ENCODE measurements at places on chromosomes 1 and 21.

GRCh38 chr1:35675773-35676172, 34.4 kb upstream of the PSMB2 start:
- no peak for DNase-seq

- no peak for DNase-seq
Observed at GRCh38 chr1:103101399-103101798, 6.9 kb downstream of the COL11A1 start.

DNA sequence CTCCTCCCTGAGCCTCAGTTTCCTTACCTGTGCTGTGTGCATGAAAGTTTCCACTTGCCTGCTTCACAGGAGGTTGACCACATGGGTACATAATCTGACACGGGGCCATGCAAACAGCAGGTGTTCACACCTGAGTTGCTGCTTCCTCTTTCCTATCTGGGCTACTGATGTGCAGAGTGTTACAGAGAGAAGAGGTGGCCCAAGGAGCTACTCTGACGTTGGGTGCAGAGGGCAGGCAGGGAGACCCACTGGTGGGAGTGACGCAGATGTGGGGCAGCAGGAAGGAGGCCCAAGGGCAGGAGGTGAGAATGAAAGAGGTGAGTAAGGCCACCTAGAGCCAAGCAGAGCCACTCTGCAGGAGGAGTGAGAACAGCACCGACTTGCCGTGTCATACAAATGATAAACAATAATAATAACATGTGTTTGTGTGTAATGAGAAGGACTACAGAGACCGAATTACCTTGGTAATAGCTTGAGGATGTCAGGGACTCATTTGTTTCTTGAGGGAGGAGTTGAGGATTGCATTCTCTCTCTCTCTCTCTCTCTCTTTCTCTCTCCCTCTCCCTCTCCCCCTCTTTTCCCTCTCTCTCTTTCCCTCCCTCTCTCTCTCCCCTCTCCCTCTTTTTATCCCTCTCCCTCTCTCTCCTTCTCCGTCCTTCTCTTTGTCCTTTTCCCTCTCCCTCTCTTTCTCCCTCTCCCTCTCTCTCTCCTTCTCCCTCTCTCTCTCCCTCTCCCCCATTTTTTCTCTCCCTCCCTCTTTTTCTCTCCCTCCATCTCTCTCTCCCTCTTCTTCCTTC, 87.4 kb upstream of the IGSF21 start:
- no peak for DNase-seq

DNA sequence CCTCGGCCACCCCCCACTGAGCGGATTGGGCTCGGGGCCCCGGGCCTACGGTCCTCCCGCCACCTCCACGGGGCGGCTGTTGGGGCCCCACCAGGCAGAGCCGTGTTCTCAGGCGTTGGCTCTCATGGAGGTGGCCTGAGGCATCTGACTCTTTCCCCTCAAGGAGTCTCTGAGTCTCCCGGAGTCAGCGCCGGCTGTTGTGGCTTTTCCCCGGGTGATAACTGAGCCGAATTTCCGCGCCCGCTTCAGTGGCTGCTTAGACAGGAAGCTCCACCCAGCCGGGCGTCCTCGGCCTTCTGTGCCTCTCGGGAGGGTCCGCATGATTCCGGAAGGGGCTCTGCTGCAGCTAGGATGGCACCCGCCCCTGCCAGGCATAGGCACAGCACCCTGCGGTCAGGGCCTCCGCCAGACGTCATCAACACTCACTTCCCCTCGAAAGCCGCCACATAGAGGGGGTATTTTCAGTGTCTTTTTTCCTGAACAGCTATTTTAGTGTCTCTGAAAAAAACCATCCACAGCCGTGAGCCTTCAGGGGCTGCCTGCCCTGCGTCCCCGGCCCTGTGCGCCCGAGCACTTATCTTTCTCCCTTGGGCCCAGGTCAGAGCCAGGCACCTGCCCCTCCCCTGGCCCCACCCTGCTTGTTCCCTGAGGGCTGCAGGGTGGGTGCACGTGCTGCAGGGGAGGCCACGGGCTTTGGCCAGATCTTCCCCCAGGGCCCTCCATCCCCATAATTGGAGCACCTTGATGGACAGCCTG, 72.9 kb downstream of the SKI start:
- DNase-seq: peak; percentile 82

GRCh38 chr1:232450615-232451014, 179.3 kb downstream of the SIPA1L2 start:
- DNase-seq: peak; percentile 16

GRCh38 chr1:102071451-102071850, 74.7 kb upstream of the OLFM3 start:
- no peak for DNase-seq

- DNase-seq: no peak
Observed at GRCh38 chr1:203217668-203218067, 11.8 kb downstream of the CHIT1 start.

DNA sequence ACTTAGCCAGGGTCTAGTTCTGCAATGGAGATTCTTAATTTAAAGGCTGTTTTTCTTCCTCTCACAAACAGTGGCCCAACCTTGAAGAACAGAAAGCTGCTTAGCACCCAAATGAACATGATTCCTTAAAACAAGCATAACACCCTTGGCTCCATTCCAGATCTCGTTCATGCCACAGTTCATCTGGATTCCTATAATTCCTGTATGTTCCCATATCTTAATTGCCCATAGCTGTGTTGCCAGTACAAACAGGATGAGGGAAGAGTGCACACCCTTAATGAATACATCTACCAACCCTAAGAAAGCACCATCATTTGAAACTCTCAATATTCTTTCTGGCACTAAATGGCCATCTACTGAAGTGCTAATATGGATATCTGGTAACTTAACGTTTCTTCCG, 45.5 kb downstream of the TGFB2 start:
- DNase-seq: peak; percentile 79

DNA sequence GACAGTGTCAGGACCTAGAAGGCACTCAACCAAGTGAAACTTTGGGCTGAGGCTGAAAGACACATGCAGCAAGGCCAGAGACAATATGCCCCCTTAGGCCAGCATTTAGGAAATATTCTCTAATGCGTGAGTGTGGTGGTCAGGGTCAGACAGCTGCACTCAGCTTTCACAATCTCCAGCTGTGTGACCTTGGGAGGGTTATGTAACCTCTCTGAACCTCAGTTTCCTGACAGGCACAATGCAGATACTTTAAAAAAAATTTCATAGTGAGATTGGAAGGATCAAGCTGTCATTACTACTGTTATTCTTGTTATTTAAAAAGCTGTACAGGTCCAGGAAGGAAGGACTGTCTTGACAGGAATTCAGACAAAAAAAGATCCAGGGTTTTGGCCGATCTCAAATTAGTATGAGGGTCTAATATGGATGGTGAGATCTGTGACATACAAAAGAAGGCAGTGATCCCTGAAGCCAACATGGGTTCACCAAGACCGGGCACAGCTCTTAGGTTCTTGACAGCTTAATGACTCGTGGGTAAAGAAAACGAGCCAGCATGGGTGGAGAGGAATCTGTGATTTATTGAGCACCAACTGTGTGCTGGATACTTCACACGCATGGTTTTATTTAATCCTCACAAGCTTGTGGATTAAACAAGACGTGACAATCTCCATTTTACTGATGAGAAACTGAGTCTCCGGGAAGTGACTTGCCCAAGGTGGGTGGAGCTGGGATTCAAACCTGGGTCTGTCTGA, 54.6 kb upstream of the POU3F1 start:
- DNase-seq: no peak

DNA sequence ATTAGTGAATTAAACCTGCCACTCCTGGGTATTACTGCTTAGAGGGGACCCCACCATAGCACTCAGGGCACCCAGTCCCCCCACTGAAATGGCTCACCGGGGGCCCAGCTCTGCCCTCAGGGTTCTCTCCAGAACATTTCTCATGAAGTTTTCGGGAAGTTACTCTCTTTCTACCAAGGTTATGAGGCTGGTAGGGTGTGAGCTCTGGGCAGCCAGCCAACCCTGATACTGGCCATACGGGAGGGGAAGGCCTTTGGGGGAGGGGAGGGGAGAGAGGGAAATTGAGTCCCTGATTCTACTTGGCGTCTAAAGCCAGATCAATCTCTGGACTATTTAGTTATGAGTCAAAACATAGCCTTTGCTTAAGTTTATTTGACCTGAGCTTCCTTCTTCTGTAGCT, 12.9 kb upstream of the PDE9A start:
- DNase-seq: no peak

- no peak for DNase-seq
Observed at GRCh38 chr1:63861052-63861691, 87.4 kb downstream of the ROR1 start.

DNA sequence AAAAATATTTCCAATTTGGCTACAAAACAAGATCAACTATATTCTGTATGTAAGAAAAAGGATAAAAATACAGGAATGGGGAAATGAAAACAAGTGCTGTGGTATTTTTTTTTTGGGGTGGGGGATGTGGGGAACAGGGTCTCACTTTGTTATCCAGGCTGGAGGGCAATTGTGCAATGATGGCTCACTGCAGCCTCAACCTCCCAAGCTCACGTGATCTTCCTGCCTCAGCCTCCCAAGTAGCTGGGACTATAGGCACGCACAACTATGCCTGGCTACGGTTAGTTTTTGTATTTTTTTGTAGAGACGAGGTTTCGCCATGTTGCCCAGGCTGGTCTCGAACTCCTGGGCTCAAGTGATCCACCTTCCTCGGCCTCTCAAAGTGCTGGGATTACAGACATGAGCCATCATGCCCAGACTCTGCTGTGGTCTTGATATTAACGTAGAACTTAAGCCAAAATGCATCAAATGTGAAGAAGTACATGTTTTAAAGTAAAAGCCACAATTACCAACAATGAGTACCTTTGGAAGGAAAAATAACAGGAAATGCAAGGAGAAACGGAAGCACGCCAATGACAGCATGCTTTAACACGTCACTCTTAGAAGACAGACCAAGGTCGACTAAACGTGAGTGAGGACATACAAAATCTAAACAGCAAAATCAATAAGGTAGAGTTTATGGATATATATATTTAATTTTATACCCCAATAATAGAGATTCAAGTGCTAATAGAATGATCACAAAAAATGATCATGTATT, 8.8 kb upstream of the ABCB10 start:
- DNase-seq: no peak

DNA sequence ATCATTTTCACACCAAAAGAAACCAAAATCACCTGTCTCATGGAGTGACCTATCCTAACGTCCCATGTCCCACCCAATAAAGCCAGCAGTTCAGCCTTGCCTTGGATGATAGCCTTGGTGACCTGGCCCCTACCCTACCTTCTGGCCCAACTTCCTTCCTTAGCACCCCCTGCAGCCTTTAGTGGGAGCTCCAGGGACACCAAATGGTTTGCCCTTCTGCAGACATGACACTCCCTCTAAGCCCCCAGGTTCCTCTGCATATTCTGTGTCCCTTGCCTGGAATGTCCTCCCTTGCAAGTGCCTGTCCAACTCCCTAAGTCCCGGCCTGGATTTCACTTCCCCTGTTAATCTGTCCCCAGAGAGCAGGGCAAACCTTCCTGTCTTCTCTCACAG, 2.2 kb downstream of the SLFNL1 start:
- DNase-seq: no peak

GRCh38 chr1:178940068-178940765, 69.3 kb upstream of the ANGPTL1 start:
- peak; percentile 34 for DNase-seq

GRCh38 chr1:200073286-200073637, 45.8 kb downstream of the NR5A2 start:
- DNase-seq: no peak

- peak; percentile 67 for DNase-seq
Observed at GRCh38 chr1:35324486-35324885, 56.0 kb downstream of the ZMYM4 start.

GRCh38 chr1:23424293-23425192, at the start of gene TCEA3:
TSS of gene TCEA3 (minus strand) at chr1:23424748. CDS start at chr1:23424633, 115 bp downstream.
- no peak for DNase-seq

- DNase-seq: no peak
Observed at GRCh38 chr21:14879458-14879857, 185.3 kb downstream of the NRIP1 start.

DNA sequence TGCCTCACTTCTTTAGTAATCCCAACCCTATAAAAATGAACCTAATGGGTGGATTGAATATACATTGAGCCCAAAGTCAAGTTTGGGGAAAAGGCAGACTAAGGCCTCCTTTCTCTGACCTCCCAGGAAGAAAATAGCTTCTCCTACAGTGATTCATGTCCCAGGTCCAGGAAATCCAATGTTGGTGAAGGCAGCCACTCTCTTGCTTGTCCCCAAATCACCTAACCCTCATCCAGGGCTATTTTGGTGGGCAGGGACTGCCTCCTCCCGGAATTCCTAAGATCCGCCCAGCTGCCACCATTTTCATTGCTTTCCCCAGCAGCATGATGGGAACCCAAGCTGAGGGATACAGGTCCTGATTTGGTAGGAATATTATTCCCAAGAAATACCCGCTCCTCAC, 8.4 kb downstream of the MYOG start:
- DNase-seq: no peak

GRCh38 chr1:61641578-61642336, 83.2 kb downstream of the TM2D1 start:
- DNase-seq: peak; percentile 87

- peak; percentile 42 for DNase-seq
Observed at GRCh38 chr1:212186427-212187207, 98.6 kb upstream of the PPP2R5A start.

- DNase-seq: peak; percentile 96
Observed at GRCh38 chr1:220300442-220301121, 28.3 kb upstream of the RAB3GAP2 start.

GRCh38 chr21:46163380-46163779, 8.0 kb upstream of the FTCD start:
- no peak for DNase-seq

- no peak for DNase-seq
Observed at GRCh38 chr1:181369416-181369815, 113.9 kb upstream of the CACNA1E start.

DNA sequence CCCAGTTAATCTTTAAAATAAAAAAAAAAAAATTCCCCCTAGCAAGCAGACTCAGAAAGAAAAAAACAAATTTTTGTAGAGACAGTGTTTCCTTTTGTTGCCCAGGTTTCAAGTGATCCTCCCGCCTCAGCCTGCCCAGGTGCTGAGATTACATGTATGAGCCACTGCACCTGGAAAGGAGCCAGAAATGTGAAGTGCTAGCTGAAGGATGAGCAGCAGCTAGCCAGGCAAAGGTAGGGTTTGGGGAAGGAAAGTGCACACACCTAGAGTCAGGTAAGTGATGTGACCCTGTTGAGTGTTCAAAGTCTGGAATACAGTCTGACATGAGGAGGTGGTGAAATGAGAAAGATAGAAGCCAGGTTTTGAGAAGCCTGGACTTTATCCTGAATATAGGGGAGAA, 1.7 kb downstream of the AKR1A1 start:
- no peak for DNase-seq

DNA sequence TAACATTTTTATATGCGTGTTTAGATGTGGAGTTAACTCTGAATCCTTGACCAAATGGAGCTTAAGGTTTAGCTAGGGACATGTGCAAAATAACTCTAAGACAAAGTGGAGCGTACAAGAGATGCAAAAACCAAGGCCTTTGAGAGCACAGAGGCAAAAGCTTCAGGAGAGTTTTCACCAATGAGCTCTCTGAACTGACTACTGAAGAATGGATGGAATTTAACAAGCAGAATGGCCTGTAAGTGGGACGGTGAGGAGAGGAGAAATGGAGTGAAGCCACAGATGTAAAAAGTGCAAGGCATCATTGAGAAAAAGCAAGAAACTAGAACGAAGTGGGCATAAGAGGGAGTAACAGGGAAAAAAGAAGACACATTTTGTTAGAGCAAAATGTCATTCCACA, 260.0 kb downstream of the RGS7 start:
- DNase-seq: no peak

- DNase-seq: no peak
Observed at GRCh38 chr1:192358822-192359221, 42.0 kb downstream of the RGS21 start.

- no peak for DNase-seq
Observed at GRCh38 chr1:208766832-208767231, 522.6 kb upstream of the PLXNA2 start.

Measured in cardiac fibroblast (primary cell).